ENCODE measurements at places on chromosomes 12 and 14. TPM values are rescaled to one million over a fixed set of nuclear protein-coding genes. Genes with fewer than 3 reads are reported as not detected.

TRIAP1 gene
- 27.8 TPM for total RNA-seq

USP44 gene
- 0.22 TPM for total RNA-seq

GAS2L3 gene
- 24.2 TPM for total RNA-seq

SLC17A8 gene
- not detected for total RNA-seq

DBX2 gene
- not detected for total RNA-seq

SYT10 gene
- not detected for total RNA-seq

TMEM132C gene
- not detected for total RNA-seq

TMTC3 gene
- total RNA-seq = 70.4 TPM

WNT1 gene
- not detected for total RNA-seq

GON7 gene
- 14.6 TPM for total RNA-seq

SSTR1 gene
- not detected for total RNA-seq

DDX23 gene
- total RNA-seq = 47.3 TPM

DCAF4 gene
- 11.9 TPM for total RNA-seq

NYNRIN gene
- total RNA-seq = 14.0 TPM

A2M gene
- total RNA-seq = 6.5 TPM

DDN gene
- 0.13 TPM for total RNA-seq

HELB gene
- total RNA-seq = 4.7 TPM

NRIP2 gene
- 0.26 TPM for total RNA-seq

CLEC1B gene
- not detected for total RNA-seq

ETFBKMT gene
- 6.4 TPM for total RNA-seq

SYNDIG1L gene
- under 0.01 TPM for total RNA-seq

RNASE9 gene
- total RNA-seq = not detected

CLEC4A gene
- total RNA-seq = 0.32 TPM

IAPP gene
- not detected for total RNA-seq

CATSPERB gene
- total RNA-seq = not detected

SLC6A15 gene
- 0.11 TPM for total RNA-seq

SNAPC1 gene
- total RNA-seq = 88.1 TPM

RPL10L gene
- not detected for total RNA-seq

SVOP gene
- total RNA-seq = under 0.01 TPM

MAP1LC3B2 gene
- 0.97 TPM for total RNA-seq

CIDEB gene
- 7.2 TPM for total RNA-seq

DIO3 gene
- total RNA-seq = 0.52 TPM

C12orf50 gene
- not detected for total RNA-seq

XRCC3 gene
- 9.5 TPM for total RNA-seq

IL31 gene
- not detected for total RNA-seq

SCYL2 gene
- 74.2 TPM for total RNA-seq

KLHL33 gene
- total RNA-seq = 0.13 TPM

Measured in articular chondrocyte of knee joint (primary cell).